ENCODE measurements at places on chromosomes 11 and 22.

DNA sequence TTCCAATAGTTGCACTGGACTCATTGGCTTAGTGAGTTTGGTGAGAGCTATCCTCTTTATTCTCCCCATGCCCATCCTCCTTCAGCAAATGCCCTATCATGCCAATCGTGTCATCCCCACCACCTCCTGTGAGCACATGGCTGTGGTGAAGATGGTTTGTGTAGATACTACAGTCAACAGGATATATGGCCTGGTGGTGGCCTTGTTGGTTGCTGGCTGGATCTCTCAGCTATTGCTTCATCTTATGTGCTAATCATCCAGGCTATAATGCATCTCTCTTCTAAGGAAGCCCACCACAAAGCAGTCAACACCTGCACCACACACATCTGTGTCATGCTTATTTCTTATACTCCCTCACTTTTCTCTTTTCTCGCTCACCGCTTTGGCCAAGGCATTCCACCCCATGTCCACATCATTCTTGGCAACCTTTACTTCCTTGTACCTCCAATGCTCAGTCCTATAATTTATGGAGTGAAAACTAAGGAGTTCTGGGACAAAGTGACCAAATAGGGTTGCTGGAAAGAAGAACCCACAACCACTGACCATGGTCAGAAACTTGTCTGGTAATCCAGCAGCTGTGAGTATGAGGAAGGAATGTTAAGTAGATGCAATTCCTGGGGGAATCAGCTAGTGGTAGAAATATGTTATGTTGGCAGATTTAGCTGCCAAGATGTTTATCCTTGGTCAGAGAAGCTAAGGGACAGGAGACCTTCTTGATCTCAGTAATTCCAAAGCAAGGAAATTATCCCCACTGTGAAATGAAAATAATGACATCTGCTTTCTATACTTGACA lies 16.3 kb upstream of the OR56B1 start:
- DNase-seq: no peak

DNA sequence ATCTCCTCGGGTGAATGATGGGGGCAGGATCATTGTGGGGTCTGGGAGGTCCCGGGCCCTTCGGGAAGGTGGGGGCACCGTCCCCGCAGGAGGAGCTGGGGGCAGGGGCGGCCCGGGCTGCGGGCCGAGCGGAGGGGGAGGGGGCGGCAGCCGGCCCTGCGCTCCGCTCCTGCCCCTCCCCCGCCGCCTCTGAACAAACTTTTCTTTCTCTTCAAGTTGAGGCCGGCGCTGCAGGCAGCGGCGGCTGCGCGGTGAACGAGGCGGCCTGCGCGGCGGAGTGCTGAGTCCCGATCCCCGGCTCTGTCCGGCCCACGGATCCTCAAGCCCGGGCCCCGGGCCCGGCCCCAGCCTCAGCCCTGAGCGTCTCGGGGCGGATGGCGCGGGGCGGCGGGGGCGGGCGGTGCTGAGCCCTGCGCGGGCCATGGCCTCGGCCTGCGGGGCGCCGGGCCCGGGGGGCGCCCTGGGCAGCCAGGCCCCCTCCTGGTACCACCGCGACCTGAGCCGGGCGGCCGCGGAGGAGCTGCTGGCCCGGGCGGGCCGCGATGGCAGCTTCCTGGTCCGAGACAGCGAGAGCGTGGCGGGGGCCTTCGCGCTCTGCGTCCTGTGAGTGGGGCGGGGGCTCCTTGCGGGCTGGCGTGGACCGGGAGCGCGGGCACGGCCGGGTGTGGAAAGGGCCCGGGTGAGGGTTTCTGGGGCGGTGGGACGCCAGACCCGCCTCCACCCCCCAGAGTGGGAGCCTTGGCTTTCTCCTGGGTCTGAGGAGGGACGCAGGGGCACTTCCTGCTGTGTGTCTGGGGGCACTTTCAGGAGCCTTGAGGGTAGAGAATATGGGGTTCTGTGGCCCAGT lies at the start of gene INPPL1:
TSS of gene INPPL1 (plus strand) at position 204 of the 847 bp plus-strand sequence. CDS start at position 422, 218 bp downstream.
- DNase-seq: no peak

GRCh38 chr11:130580891-130581492 lies 132.5 kb downstream of the ADAMTS15 start:
- DNase-seq: peak; percentile 54

GRCh38 chr22:24516301-24516737 lies 21.2 kb downstream of the UPB1 start:
- peak; percentile 69 for DNase-seq
